Right renal cortex interstitium (tissue), 3 donors: ENCODE measurements at places on chromosomes 1 and 21. TPM values are rescaled to one million over a fixed set of nuclear protein-coding genes. Genes with fewer than 3 reads are reported as not detected.

The ADAR gene
- polyA plus RNA-seq, result 143 TPM

The ZNF593OS gene
- polyA plus RNA-seq, result 0.42 TPM

The ELAVL4 gene
- polyA plus RNA-seq, result 3.7 TPM

The OR2M2 gene
- polyA plus RNA-seq, result not detected

The PPCS gene
- 86.8 TPM for polyA plus RNA-seq

GRCh38 chr1:246165826-246166709 is 341.0 kb downstream of the SMYD3 start:
- DNase-seq, result no peak

- DNase-seq, result no peak
Measured at GRCh38 chr21:31370893-31371544, 27.0 kb upstream of the TIAM1 start.
